NCI-H2107 (cell line): ENCODE measurements at places on chromosomes 12 and 14.

GRCh38 chr14:65840786-65841185 is 428.3 kb downstream of the FUT8 start:
- no peak for DNase-seq

- DNase-seq: no peak
Measured at GRCh38 chr14:39433452-39433813, 1.2 kb upstream of the FBXO33 start.

DNA sequence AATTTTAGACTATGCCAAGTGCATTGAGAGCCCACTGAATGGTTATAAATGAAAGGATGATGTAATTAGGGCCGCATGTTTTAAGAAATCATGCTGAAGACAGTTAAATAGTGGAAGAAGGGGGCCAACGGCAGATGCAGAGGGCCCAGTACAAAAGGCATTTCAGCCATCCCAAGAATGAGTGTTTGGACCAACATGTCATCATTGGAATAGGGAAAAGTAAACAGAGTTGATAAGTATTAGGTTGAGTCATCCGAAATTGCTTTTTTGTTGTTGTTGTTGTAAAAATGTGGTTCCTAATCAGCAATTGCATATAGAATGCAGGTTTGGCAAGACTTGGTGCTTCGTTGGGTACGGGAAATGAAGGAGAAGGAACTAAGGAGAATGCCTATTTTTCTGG is 29.5 kb downstream of the BMP4 start:
- no peak for DNase-seq

- no peak for DNase-seq
Measured at GRCh38 chr12:65765436-65765813, 58.9 kb upstream of the HMGA2 start.

GRCh38 chr14:33564774-33565630 is 385.9 kb downstream of the EGLN3 start:
- no peak for DNase-seq

DNA sequence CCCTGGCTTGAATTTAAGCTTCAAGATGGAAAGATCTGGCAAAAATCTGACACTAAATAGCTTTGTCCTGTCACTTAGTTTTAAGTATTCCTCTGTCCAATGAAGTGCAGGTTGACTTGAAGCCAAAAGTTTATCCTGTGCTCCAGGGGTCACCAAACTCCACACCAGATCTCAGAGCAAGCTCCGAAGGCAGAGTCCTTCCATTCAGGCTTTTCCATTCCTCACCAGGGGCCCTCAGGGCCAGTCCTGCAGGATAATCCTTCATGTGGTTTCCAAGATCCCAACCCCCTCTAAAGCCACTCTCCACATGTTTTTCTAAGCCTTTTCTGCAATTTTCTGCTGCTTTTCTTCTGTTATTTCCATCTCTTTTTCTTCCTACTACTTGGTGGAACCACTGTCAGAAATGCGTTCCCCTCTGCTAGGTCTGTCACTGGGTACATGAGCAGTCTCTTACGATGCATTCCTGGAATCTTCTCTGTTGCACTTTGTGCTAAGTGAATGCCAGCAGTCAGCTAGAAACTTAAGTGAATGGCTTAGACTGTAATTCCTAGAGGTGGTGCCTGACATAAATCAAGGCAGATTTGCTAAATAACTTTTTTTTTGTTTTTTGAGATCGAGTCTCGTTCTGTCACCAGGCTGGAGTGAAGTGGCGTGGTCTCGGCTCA is 251.4 kb downstream of the MSRB3 start:
- no peak for DNase-seq

DNA sequence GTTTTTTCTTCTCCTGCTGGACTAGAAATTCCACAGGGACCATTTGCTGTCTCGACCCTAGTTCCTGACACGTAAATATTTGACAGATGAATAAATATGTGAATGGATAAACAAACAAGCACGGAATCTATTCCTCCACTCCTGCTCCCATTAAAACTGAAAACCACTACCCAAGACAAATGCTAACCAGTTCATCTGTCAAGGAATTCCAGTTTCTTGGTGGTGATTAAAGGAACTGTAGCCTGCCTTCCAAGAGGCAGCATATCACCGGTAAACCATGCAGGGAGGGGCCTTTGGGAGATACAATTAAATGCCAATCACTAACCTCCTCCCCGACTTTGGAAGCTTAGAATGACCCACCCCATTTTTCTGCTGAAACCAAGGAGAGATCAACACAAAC is 95.4 kb downstream of the TTC7B start:
- DNase-seq: no peak

DNA sequence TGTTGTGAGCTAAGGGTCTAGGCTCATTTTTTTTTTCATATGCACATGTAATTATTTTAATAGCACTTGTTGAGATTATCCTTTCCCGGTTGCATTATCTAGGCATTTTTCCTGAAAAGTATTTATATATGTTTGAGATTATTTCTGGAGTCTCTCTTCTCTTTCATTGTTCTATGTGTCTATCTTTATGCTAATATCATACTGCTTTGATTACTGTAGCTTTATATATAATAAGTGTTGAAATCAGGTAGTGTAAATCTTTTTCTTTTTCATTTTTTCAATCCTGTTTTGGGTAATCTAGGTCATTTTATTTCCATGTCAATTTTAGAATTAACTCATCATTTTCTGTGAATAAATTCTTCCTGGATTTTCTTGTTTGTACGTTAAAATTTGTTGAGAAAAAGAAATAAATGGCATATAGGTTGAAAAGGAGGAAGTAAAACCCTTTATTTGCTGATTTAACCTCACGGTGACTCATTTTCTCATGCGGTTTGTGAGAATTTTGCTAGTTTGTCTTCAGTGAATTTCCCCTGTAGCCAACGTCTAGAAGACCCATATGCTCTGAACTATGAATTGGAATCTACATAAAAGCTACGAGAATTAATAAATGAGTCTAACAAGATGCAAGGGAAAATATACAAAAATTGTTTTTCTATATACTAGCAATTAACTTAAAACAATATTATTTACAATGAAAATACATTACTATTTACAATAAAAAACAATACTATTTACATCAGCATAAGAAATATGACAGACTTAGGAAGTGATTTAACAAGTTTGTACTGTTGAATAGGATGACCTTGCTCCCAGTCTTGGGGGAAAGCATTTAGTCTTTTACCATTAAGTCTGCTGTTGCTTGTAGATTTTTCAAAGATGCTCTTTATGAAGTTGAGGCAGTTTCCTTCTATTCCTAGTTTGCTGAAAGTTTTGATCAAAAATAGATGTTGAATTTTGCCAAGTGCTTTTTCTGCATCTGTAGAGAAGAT is 105.0 kb downstream of the SNAPC1 start:
- DNase-seq: no peak

DNA sequence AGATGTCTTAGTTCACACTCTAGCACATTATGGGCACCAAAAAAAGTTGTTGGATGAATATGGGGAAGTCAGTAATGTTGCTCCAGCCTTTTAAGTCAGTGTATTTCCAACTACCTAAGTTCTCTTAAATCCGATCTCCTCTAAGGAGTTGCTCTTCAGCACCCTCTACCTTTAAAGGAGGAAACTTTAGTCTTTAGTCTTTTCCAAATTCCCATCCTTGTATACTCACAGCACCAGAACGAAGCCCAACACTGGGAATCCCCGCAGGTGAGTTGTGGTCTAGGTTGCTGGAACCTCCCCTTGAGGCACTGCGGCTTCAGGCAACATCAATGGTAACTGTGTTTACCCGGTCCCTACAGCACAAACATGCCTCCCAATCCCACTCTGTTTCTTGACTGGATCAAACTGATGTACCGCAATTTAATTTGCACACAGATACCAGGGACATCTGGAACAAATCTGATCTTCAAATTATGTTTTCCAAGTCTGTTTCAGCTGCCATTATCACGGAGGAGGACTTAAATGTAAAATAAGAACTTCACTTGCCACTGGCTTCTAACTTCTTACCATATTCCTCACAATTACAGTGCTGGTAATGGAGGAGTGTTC is 179.0 kb downstream of the FOXN3 start:
- DNase-seq: no peak

DNA sequence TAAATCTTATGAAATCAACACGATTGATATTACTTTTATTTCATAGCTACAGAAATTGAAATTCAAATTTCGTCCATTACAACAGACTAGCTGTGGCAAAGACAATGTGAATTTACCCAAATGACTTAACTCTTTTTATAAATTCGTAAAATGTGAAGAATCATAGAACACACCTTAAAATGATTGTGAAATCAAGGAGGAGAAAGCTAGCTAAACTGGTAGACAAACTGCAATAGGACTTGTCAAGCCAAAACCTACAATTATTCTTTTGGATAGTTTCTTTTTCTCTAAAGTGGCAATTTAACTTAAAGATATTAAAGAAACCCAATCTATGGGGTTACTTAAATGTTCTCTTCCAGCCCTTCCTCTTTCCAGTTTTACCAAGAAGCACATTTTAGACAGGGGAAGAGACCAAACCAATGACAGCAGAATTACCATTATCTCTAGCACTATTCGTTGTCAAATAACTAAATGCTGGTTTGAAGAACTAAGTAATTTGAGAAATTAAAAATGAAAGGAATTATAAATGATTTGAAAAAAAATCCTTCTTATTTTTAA is 807 bp upstream of the SLC16A7 start:
- DNase-seq: no peak

- no peak for DNase-seq
Measured at GRCh38 chr12:71009430-71010142, 89.0 kb upstream of the PTPRR start.

DNA sequence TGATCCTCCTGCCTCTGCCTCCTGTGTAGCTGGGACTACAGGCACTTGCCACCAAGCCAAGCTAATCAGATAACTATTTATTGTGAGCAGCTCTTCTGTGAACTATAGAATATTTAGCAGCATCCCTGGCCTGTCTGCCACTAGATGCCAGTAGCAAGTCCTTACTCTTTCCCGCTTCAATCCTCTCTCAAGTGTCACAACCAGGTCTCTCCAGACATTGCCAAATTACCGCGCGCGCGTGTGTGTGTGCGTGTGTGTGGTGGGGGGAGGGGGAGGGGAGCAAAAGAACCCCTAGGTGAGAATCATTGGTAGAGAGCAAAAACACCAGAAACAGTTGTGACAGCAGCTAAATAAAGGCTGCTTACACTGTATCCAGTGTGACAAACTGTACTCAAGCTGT is 49.9 kb downstream of the PPP2R5E start:
- peak; percentile 43 for DNase-seq

GRCh38 chr14:84112589-84112988 is 1417.4 kb upstream of the FLRT2 start:
- no peak for DNase-seq

DNA sequence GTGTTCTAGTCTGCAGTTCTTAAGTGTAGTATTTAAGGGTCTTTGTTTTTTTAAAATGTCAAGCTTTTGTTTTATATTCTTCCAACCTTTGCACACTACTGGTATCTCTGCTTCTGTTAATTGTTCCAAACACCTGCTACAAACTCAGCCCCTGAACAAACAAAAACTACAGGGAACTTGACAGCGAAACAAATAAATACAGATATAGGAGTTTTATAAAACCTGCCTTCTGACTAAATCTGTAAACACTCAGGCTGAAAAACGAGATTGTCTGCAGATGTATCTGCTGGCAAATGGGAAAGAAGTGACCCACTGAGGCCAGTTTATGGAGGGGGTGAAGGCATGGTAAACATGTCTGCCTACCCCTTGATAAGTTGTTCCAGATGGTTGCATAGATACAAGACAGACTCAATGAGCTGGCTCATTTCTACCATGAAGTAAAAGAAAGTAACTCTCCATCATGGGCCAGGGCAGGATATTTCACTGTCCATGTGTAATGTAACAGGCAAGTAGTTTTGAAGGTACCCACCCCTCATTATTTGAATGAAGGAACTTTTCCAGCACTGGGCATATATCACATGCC is 75.6 kb downstream of the LMO3 start:
- DNase-seq: no peak

- DNase-seq: no peak
Measured at GRCh38 chr14:94386085-94387031, 2.0 kb downstream of the SERPINA1 start.

DNA sequence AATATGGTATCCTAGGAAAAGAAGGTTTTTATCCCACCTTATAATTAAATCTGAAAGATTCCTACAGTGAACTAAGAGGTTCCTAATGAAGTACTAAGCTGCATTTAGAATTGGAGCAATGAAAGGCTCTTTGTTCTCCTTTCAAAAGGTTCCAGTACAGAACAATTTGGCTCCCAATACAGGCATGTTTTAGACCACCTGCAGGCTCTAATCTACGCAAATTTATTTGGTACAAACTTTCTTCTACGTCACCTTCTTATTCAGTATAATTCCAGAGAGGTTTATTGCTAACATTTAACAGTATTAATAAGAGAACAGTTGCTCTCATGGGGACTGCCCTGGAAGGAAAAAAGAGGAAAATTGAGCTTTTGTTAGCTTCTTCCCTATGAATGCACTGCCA is 37.6 kb upstream of the SLCO1C1 start:
- no peak for DNase-seq

- DNase-seq: no peak
Measured at GRCh38 chr14:76346391-76347160, 29.4 kb upstream of the ESRRB start.

DNA sequence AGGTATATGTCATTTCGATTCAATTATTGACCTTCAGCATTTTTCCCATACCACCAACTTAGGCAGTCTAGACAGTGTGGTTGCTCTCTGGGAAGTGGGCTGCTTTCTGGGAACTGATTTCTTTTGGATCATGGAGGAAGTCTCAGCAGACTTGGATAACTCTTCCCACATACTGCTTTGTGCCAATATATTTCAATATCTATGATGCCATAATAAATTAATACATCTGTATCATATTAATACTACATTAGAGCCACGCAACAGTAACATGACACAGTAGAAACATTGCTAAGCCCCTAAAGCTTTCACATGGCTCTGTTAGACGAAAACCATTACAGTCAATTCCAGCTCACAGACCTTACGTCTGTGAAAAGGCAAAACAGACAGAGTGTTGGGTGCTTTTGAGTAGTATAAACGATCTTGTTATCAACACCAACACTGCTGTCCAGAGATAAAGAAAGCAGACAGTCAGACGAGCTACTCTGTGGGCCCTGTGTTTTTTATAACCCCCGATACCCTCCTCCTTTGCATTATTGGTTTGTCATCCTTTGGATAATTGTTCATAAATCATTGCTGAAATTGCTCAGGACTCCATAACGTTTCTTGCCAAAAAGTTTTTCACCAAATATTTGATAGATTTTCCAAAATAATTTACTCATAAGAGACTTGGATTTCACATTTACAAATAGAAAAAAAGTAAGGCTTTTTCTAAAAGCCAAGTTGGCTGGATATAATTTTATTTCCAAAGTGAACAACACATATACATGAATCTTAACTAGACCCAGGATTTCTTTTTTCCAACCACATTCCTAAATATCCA is 439.7 kb downstream of the ADAMTS20 start:
- no peak for DNase-seq

GRCh38 chr12:119938049-119938667 is 50.9 kb upstream of the BICDL1 start:
- DNase-seq: peak; percentile 48

GRCh38 chr14:102775855-102776760 is 1.1 kb upstream of the TRAF3 start:
- DNase-seq: no peak

- no peak for DNase-seq
Measured at GRCh38 chr12:31951939-31952338, 7.3 kb upstream of the RESF1 start.

GRCh38 chr14:105830171-105830570 is 303.8 kb downstream of the TMEM121 start:
- no peak for DNase-seq
